ENCODE measurements at places on chromosomes 2 and 18.

DNA sequence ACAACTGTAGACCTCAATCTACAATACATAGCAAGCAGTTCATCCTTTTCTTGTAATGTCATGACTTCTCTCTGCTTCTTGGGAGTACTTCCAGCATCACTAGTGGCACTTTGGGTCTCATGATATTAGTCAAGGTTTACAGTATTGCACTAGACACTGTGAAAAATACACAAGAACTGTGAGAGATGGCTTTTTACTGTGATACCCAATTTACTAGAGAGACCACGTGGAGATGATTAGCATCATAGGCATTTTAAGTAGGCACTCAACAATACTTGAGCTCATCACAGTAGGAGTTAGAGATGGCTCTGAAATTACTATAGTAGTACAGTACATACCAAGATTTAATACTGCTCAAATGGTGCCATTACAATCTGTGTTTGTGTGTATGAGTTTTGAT, 112.8 kb upstream of the EML6 start:
- no peak for DNase-seq

- DNase-seq: no peak
These were observed 19.1 kb upstream of the IL18R1 start for GRCh38 chr2:102336502-102336945.

- no peak for DNase-seq
These were observed 76.2 kb downstream of the WDR7 start for GRCh38 chr18:56727399-56727798.

GRCh38 chr2:11729362-11730212, 16.8 kb upstream of the LPIN1 start:
- peak; percentile 45 for DNase-seq

GRCh38 chr2:221791844-221792243, 219.7 kb upstream of the EPHA4 start:
- DNase-seq: no peak

- DNase-seq: peak; percentile 93
These were observed 94.6 kb downstream of the LDLRAD4 start for GRCh38 chr18:13313006-13313686.

- no peak for DNase-seq
These were observed 54.6 kb downstream of the DCC start for GRCh38 chr18:52394602-52395001.
